Activated T-cell treated with anti-CD3 and anti-CD28 coated beads for 24 hours (primary cell): ENCODE measurements at places on chromosomes 5 and 9.

- DNase-seq = no peak
These were observed at the start of gene RORB for GRCh38 chr9:74496819-74497747. TSS of gene RORB (plus strand) at chr9:74497335. CDS start at chr9:74497977, 642 bp downstream.

GRCh38 chr9:123611226-123611625, 255.2 kb downstream of the CRB2 start:
- no peak for DNase-seq

DNA sequence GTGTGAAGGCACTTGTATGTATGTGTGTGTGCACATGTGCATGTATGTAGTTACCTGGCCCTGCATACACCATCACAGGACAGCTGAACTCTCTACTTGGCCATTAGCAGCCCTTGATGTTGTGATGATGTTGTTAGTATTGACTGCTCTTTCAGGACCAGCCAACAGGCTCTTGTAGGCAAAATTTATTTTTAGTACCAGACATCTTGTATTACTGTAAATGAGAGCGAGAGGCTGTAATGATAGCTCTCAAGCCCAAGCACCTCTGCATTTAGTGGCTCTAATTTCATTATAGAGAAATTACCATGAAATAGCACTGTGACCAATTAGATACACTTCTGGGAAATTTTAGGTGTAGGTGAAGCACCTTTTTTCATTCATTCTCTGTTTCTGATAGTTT, 158.0 kb downstream of the SMARCA2 start:
- DNase-seq = no peak

DNA sequence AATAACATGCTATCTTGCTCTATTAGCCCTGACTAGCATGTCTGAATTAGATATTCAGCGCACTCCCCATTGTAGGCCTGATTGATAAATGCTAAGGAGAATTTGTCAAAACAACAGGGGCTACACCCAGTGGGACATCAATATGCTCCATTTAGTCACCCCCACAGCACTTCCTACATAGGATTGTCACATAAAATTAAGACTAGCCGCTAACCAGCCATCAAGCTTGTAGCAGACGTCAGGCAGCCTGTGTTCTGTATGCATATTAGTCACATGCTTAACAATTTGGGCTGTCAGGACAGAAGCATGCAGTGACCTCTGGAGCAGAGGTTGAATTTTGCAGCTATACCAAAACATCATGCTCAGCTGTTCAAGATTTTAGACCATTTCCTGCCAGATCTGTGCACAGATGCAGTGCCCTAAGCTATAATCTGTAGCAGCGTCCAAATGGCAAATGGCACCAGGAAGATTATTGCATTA, 197.4 kb upstream of the ISL1 start:
- DNase-seq = no peak

DNA sequence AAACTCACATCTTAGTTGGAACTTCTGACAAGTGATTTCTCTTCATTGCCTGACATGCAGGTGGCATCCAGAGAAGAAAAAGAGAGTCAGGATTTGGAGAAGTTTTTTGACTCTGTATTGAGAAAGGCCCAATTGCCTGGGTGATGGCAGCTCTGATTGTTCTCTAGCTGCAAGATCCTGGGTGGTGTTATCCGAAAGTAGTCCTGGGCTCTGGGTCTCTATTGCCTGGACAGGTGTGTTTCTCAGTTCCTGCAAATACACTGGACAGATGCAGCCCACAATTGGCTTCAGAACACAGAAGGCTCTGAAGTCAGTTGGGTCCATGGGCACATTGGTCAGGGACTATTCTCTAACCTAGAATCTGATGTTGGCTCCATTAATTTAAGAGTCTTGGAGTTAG, 67.4 kb downstream of the RGS3 start:
- DNase-seq = no peak

DNA sequence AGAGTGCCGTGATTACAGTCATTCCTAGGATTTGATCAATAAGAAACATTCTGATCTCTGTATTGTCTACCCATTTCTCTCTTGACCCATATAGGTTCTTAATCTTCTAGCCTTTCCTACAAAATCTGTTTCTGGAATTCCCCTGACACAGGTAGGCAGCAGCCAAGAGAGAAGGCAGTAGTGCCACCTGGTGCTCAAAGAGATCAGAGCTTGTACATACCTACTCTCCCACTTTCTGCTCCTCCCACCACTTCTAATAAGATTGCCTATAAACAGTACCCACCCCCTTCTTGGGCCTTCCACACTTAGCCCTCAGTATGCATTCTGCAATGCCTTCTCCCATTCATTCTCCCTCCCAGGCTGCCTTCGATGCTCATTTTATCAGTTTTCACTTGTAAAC, 117.4 kb upstream of the RORB start:
- DNase-seq = no peak

- no peak for DNase-seq
These were observed 18.9 kb downstream of the MRPS30 start for GRCh38 chr5:44827681-44828080.

GRCh38 chr5:131282235-131282634, 18.4 kb downstream of the CDC42SE2 start:
- no peak for DNase-seq

GRCh38 chr5:72364951-72365350, 44.8 kb downstream of the PTCD2 start:
- no peak for DNase-seq

- no peak for DNase-seq
These were observed 6.4 kb upstream of the FPGS start for GRCh38 chr9:127796225-127796813.

GRCh38 chr5:135308752-135309151, 90.3 kb downstream of the MACROH2A1 start:
- DNase-seq = no peak

- no peak for DNase-seq
These were observed 3.1 kb upstream of the RGMB start for GRCh38 chr5:98770209-98770910.

- no peak for DNase-seq
These were observed 40.7 kb downstream of the STXBP1 start for GRCh38 chr9:127652733-127653132.

- no peak for DNase-seq
These were observed 71.3 kb downstream of the NDFIP1 start for GRCh38 chr5:142179776-142180387.

DNA sequence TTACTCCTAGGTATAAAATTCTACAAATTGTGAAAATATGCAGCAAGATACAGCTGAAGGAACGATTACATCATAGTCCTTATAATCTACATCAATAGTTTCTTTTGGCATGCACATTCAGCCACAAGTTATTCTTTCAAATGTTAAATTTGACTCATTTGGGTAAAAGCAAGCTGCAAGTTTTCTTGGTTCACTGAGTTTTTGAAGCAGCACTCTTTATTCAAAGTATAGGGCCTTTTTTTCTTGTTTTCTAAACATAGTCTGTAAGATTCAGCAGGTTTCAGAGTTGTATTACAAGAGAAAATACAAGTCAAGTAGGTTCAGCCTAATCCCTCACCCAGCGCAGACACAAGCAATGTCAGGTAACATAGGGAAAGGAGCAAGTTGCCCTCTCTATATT, 981.5 kb downstream of the PTPRD start:
- no peak for DNase-seq

GRCh38 chr5:134209477-134210245, 16.2 kb downstream of the PPP2CA start:
- DNase-seq = no peak

- no peak for DNase-seq
These were observed 62.9 kb downstream of the ZNF354C start for GRCh38 chr5:179123109-179123426.

- no peak for DNase-seq
These were observed 69.8 kb downstream of the UBE2QL1 start for GRCh38 chr5:6518298-6519057.

DNA sequence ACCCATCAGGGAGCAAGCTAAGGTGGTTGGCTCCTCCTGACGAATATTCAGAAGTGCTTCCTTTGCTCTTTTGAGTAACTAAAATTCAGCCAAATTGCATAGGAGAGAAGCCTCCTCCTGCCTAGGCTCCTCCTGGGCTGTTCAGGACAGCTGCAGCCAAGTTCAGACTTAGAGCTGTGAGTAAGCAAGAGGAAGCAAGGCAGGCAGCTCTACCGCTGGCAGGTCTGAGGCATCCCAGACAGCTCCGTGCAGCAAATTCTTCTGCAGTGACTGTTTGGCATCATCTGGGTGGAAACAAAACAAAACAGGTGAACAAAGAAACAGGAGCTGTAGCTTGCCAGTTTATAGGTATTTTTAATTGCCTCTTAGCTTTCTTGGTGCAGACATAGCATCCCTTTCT, 421.0 kb downstream of the GADD45G start:
- DNase-seq = no peak
